Uterus (tissue), 4 donors: ENCODE measurements at places on chromosomes 12 and 14. TPM values are rescaled to one million over a fixed set of nuclear protein-coding genes. Genes with fewer than 3 reads are reported as not detected.

GRCh38 chr12:100699209-100699608 lies 95.4 kb upstream of the ANO4 start:
- no peak for DNase-seq
- no peaks in the 10 kb centered on the region for H3K36me3 ChIP-seq
- no peaks in the 10 kb centered on the region for H3K27me3 ChIP-seq
- no peak overlapping the region for H3K4me3 ChIP-seq

Gene LTBR
- total RNA-seq = 94.0 TPM

DNA sequence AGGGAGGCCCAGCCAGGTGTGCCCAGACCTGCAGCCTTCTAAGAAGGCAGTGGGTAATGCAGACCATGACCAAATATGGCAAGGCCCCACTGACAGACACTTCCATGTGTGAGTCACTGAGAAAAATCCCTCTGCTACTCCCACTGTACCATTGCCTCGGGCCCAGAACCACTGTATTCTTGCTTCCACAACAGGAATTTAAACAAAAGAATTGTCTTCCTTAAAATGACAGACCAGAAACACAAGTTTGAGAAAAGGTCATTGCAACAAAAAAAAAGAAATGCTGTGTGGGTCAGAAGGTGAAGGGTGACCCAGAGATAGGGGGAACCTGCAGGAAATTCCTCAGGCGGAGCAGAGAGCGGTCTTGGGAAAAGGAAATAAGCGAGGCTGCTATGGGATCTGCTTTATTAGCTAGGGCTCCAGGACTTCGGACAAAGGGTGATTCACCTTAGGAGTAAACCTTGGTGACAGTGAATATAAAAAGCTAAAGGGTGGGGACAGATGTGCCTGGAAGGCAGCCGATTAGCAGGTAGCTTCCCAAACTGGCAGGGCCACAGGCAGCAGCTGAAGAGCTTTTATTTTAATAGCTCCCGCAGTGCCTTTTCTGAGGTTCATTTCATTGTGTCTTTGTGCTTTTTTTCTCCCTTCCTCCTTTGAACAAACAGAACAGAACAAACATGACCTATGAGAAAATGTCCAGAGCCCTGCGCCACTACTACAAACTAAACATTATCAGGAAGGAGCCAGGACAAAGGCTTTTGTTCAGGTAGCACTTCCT lies 185.3 kb upstream of the BCL2L14 start:
- H3K4me3 ChIP-seq = no peak overlapping the region
- no peak for DNase-seq
- no peaks in the 10 kb centered on the region for H3K4me1 ChIP-seq
- no peaks in the 10 kb centered on the region for H3K27me3 ChIP-seq
- no peaks in the 10 kb centered on the region for H3K36me3 ChIP-seq

- no peak overlapping the region for H3K4me3 ChIP-seq
- H3K4me1 ChIP-seq = peaks cover 4% of the 10 kb centered on the region
- H3K36me3 ChIP-seq = no peaks in the 10 kb centered on the region
Measured at GRCh38 chr14:104982548-104983230, 2.9 kb upstream of the CLBA1 start.

Gene FAM181A
- not detected for total RNA-seq

- H3K36me3 ChIP-seq = no peaks in the 10 kb centered on the region
- no peaks in the 10 kb centered on the region for H3K27me3 ChIP-seq
- H3K27ac ChIP-seq = no peak overlapping the region
- no peak overlapping the region for H3K4me3 ChIP-seq
- no peaks in the 10 kb centered on the region for H3K4me1 ChIP-seq
- DNase-seq = no peak
Measured at GRCh38 chr12:58225203-58225877, 284.0 kb downstream of the ATP23 start.

Gene KRT73
- not detected for total RNA-seq

- no peaks in the 10 kb centered on the region for H3K4me1 ChIP-seq
- no peak overlapping the region for H3K4me3 ChIP-seq
- H3K27ac ChIP-seq = no peak overlapping the region
- DNase-seq = no peak
- H3K36me3 ChIP-seq = no peaks in the 10 kb centered on the region
Measured at GRCh38 chr12:7096006-7096932, 4.0 kb upstream of the C1R start.

DNA sequence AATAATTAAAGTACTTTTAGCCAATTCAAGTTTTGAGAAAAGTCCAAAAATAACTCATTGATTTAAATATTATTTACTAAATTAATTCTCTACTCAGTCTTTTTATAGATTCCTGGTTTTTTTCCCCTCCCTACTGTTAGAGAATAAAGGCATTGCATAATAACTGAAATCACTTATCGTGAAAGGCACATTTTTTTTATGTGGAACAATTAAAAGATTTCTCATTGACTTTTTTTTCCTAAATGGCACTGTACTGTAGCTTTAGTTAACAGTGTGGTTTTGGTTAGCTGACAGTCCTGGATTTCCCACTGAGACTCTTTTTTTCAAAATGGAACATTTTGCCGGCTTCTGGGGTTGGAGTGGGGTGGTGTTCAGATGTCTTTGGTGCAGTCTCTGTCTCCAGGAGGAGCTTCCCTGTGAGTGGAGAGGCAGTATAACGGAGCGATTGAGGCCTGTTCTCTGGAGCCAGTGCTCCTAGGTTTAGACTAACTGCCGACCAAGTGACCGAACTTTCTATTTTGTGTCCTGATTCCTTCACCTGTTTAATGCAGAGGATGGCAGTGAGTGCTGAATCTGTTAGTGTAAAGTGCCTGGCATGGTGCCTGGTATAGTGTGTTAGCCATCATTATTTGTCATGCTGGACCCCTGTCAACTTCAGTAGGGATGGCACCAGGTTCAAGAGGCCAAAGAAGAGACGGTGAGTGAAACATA lies 117.7 kb downstream of the ADCK1 start:
- H3K36me3 ChIP-seq = no peaks in the 10 kb centered on the region
- no peak overlapping the region for H3K27ac ChIP-seq
- H3K4me1 ChIP-seq = no peaks in the 10 kb centered on the region
- H3K27me3 ChIP-seq = no peaks in the 10 kb centered on the region
- H3K4me3 ChIP-seq = no peak overlapping the region
- DNase-seq = no peak

Gene TMCC3
- 30.6 TPM for total RNA-seq

DNA sequence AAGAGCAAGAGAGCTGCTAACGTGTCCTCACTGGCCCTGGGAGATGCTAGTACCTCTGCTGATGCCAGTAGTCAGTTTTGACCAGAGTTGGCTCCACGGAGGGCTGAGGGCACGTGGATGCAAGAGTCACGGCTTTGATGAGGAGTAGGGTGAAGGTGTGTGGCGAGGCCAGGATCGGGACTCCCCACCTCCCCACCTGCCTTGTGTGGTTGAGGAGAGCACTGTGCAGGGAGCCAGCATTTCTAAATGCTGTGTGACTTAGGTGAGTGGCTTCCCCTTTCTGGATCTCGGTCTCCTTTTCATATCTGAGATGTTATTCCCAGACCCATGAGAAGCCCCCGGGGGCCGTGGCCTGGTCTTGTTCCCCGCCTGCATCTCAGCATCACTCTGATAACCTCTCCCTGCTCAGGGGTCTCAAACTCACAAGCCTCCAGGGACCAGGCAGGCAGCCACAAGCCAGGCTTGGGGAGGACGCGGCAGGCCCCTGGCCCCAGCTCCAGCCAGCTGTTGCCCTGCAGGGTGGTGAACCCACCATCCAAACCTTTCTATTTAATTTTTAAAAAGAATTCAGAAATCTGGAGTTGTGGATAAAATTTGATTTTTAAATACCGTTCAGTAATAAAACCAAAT lies 32.1 kb downstream of the MVK start:
- no peak overlapping the region for H3K4me3 ChIP-seq
- no peaks in the 10 kb centered on the region for H3K27me3 ChIP-seq
- H3K36me3 ChIP-seq = no peaks in the 10 kb centered on the region
- no peak overlapping the region for H3K27ac ChIP-seq
- no peaks in the 10 kb centered on the region for H3K4me1 ChIP-seq

DNA sequence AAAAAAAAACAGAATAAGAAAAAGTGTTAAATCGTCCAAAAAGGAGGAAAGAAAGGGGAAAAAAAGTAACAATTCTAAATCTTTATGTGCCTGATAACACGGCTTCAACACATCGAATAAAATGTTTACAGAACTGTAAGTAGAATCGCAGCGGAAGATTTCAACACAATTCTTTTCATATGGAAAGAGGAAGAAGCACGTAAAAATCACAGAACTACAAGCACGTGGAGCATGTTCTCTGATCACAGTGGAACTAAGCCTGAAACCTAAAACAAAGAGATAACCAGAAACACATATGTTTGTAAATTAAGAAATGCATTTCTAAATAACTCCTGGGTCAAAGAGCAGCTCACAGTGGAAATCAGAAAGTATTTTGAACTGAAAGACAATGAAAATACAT lies 8.7 kb downstream of the CLEC7A start:
- H3K27me3 ChIP-seq = no peaks in the 10 kb centered on the region
- no peak overlapping the region for H3K4me3 ChIP-seq
- H3K27ac ChIP-seq = no peak overlapping the region
- H3K36me3 ChIP-seq = no peaks in the 10 kb centered on the region
- no peaks in the 10 kb centered on the region for H3K4me1 ChIP-seq

DNA sequence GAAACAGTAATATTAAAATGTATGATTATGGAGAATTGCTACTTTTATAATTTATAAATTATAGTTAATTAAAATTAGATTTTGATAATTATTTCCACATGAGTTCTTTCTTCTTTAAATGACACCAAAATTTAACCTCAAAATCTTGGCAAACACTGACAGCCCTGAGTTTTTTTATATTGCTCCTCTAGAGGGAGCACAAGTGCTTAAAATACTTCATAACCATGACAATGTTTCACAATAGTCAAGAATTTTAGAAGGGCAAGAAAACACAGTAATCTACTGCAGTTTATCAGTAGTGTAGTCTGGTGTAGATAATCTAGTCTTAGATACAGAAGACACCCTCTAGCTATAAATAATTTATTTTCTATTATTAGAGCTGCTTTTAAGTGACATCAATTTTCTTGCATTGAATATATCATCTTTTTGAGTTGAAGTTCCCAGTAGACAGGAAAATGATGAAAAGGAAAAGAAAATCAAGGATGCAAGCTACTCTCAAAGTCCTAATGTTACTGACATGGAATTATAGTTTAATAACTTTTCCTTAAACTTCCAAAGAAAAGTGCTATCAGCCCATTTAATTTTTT lies 14.3 kb upstream of the PTGER2 start:
- no peaks in the 10 kb centered on the region for H3K36me3 ChIP-seq
- no peak for DNase-seq
- H3K27me3 ChIP-seq = no peaks in the 10 kb centered on the region

DNA sequence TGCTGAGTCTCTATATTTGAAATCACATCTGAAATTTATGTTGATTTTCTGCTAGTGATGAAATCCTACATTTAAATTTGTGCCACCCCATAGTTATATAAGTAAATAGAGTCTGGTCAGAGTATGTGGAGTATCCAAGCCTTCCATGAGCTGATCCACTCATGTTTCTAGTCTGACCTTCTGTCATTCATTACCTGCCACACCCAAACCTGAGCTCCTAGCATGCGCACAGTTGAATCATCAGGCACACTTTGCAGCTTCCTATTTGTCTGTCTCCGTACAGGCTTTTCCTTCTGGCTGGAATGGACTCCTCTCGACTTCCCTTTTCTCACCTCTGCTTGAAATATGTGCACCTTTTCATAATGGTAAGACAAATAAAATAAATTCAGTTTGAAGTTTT lies 45.3 kb upstream of the LRIG3 start:
- no peaks in the 10 kb centered on the region for H3K36me3 ChIP-seq
- no peak overlapping the region for H3K4me3 ChIP-seq
- no peak overlapping the region for H3K27ac ChIP-seq

Gene INSM2
- total RNA-seq = not detected

Gene INHBE
- not detected for total RNA-seq

Gene CMTM5
- 1.3 TPM for total RNA-seq

- H3K36me3 ChIP-seq = no peaks in the 10 kb centered on the region
- H3K4me1 ChIP-seq = no peaks in the 10 kb centered on the region
- H3K27ac ChIP-seq = no peak overlapping the region
- no peak overlapping the region for H3K4me3 ChIP-seq
- DNase-seq = no peak
Measured at GRCh38 chr12:76864791-76865400, 13.9 kb downstream of the CSRP2 start.

DNA sequence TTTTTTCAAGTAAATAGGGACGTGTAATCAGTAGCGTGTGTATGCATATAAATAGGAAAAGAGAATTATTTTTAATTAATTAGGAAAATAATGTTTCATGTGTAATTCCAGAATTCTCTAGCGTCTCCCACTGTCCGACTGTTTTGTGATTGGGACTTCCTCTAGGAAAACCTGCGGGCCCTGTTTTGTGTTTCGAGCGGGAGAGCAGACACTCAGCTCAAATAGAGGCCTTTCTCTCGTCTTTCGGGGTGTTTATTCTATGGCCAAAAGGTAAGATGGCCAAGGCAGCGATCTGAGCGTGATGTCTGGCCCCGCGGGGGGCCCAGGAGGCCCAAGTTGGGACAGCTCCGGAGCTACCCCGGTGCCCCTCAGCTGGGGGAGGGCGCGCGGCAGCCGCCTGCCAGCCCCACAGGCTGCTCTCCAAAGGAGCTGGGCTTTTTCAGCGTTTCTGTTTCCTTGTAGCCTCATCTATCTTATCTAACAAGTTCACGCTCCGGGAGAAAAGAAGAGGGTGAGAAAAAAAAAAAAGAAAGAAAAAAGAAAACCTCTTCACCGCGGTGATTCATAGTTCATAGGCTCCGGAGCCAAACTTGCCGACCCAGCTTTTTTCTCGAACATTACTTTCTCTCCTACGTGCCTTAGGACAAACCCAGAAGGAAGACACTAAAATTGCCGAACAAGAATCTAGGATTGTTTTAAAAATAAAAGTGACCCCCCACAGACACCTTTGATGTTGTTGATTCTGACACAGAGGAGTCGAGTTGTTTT lies 7.5 kb upstream of the FOXG1 start:
- H3K4me1 ChIP-seq = no peaks in the 10 kb centered on the region
- H3K36me3 ChIP-seq = no peaks in the 10 kb centered on the region
- DNase-seq = no peak
- no peak overlapping the region for H3K4me3 ChIP-seq

GRCh38 chr12:4169531-4169930 lies 104.0 kb upstream of the CCND2 start:
- no peak for DNase-seq
- no peak overlapping the region for H3K4me3 ChIP-seq
- H3K27me3 ChIP-seq = no peaks in the 10 kb centered on the region

- H3K27ac ChIP-seq = no peak overlapping the region
- no peak for DNase-seq
- no peaks in the 10 kb centered on the region for H3K4me1 ChIP-seq
- no peaks in the 10 kb centered on the region for H3K36me3 ChIP-seq
- no peaks in the 10 kb centered on the region for H3K27me3 ChIP-seq
Measured at GRCh38 chr14:52077256-52077979, 8.6 kb upstream of the NID2 start.

- H3K36me3 ChIP-seq = no peaks in the 10 kb centered on the region
- H3K27me3 ChIP-seq = no peaks in the 10 kb centered on the region
- H3K4me3 ChIP-seq = no peak overlapping the region
- H3K27ac ChIP-seq = peak overlapping the region; percentile 8
Measured at GRCh38 chr12:105420659-105421240, 90.3 kb downstream of the C12orf75 start.

DNA sequence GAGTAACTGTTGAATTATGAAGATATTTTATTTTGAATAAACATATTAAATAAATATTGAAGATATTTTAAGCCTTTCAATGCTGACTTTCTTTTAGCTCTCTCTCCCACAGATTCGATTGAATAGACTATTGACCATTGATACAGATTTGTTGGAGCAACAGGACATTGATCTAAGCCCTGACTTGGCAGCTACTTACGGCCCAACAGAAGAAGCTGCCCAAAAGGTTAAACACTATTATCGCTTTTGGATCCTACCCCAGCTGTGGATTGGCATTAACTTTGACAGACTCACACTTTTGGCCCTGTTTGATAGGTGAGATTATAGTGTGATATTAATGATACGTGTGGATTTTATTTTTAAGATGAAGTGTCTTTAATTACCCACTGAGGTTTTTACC lies 105.6 kb downstream of the PCNX1 start:
- H3K27me3 ChIP-seq = no peaks in the 10 kb centered on the region
- no peak for DNase-seq
- H3K4me1 ChIP-seq = no peaks in the 10 kb centered on the region
- no peaks in the 10 kb centered on the region for H3K36me3 ChIP-seq
- H3K4me3 ChIP-seq = no peak overlapping the region
- no peak overlapping the region for H3K27ac ChIP-seq
